ENCODE measurements at places on chromosomes 7 and 10.

- DNase-seq, result no peak
Observed at GRCh38 chr7:117587931-117588330, 108.1 kb downstream of the CFTR start.

DNA sequence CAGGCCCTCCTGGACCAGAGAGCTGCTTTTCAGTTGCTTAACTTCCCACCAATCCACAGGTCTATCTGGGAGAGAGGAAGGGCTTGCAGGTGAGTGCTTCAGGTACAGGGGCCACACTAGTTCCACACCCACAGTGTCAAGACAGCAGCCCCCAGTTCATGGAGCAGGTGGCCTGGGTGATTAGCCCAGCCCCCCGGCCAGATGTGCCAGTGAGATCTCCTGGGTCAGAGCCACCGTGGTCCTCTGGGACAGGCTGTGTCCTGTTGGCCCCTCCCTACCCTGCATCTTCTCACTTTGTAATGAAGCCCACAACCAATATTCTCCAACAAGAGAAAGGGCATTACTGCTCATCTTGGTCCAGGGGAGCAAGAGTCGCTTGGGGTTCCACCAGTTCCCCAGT is 30.6 kb downstream of the DRGX start:
- DNase-seq, result no peak

GRCh38 chr7:108314551-108314950 is 141.7 kb downstream of the NRCAM start:
- no peak for DNase-seq

DNA sequence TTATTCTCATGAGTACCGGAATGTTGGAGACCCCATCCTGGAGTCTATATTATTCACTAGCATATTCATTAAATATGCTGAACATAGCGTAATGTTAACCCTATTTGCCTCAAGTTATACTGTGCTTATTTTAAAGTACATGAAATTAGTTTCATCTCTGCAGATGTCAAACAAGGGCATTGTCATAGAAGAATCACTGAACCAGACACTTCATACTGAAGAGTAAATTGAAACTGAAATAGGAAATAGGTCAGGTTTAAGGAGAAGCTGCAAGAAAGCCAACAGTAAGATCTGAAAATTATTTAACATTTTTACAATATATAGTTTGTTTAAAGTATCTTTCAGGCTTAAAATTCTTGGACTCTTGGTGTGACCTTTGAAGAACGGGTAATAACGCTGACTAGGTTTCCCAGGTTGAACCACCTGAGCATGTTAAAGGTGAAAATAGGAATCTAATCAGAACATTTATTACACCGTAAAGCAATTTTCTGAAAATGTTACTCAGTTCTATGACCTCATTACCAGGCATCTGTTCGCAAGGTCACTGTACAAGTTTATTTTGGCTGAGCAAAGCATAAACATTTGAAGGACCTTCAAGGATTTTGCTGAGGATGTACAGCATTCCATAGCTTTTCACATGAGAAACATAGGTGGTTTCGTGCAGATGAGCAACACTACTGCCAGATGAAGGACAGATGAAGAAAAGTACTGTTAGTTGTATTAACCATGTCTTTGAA is 82.7 kb downstream of the REEP3 start:
- no peak for DNase-seq

DNA sequence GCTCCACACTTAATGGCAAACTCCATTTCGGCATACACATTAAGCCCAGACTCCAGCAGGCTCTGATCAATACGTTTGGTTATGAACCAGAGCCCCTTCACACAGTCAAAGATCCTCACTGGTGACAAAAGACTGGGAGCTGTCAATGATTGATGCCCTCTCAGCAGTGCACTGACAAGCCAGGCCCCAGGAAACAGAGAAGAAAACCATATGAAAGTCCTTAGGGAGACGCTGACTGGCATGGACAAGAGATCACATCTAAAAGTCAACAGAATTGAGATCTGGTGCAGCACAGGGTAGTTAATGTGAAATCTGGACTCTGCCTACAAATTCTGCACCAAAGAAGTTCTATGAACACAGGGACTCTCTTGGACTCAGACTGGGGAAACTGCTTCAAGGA is 600.9 kb upstream of the NRP1 start:
- no peak for DNase-seq

DNA sequence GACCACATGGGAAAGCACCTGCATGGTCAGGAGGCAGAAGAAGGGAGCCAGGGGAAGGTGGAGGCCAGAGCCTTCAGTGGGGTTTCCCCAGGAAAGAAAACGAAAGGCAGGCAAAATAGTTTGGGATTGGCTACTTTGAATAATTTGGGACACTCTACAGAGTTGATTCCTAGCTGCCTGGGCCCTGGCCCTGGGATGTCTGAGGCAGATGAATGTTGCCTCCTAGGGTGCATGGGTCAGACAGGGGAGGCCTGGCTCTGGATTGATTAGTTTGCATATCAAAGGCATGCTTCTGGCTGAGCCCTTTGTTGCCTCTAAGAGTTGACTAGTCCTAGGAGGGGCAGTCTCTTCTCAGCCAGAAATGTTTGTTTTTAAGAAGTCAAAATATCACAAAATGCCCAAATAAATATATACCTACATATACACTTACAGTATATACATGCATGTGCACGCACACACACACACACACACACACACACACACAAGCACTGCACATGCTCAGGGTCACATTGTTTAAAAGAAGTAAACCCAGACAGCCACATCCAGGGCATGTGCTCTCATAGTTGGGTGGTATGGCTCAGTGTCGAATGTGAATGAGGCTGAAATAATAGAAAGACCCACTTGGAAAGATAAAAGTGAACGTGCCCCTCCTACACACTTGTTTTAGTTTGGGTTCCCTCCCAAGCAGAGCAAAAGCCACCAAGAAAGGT is 184.2 kb downstream of the GPAM start:
- DNase-seq, result no peak

GRCh38 chr7:91064938-91065337 is 199.3 kb upstream of the FZD1 start:
- no peak for DNase-seq

DNA sequence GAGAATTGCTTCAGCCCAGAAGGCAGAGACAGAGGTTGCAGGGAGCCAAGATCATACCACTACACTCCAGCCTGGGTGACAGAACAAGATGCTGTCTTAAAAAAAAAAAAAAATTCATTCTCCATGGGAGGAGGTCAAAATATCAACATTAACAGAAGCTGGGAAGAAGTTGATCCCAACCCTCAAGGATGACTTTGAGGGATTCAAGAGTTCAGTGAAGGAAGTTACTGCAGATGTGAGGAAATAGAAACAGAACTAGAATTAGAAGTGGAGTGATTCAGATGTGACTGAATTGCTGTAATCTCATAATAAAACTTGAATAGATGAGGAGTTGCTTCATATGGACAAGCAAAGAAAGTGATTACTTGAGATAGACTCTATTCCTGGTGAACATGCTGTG is 19.7 kb upstream of the RPEL1 start:
- DNase-seq, result no peak

DNA sequence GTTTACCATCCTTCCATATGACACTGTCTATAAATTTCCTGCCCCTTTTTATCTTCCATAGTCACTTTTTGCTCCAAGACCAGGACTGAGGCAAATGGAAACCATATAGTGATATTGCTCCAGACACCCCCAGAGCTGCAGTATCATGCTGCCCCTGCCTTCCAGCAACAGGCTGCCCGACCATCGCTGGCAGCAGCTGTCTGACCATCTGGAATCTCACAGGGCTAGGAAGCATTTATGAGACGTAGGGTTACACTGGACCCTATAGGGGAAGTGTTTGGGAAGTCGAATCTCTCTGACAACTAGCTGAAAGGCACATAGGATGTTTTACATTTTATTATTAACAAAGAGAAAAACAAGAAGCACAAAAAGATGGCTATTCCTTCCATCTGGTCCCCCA is 19.4 kb downstream of the ENO4 start:
- DNase-seq, result no peak

GRCh38 chr7:35450456-35451214 is 196.7 kb upstream of the TBX20 start:
- DNase-seq, result no peak

DNA sequence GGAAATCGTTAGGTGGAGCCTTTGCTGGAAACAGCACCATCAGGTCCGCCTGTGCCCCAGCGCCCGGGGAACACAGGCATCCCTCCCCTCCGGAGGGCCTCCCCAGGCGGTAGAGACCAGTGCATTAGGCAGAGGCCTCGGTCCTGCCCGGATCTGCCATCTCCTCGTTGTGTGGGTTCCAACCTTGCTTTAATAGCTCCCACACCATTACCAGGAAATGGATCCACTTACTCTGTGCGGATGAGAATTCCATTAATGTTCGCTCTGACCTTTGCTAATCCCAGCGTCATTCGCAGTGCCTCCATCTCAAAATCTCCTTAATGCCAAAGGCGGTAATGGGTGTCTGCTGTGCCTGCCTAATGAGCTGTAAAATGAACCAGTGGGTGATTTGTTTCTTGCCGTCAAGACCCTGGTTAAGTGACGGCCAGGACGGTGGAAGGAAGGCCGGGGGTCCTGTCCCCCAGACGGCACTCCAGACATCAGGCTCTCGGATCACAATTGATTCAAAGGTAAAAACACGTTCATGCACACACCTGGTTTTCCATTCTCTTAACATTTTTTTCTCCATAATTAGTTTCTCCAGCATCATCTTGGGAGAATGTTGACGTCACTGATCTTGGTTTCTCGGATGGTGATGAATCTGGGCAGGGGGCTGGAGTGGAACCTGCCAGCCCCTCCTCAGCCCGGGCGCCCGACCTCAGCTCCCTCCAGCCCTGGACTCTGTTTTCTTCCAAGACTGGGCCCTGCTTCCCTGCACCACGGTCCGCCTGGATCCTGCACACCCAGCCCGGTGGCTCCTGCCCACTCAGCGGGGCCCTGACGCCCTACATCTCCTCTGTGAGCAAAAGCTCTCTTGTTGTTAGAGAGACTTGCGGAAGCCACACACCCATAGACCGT is 22.8 kb upstream of the FAM20C start:
- DNase-seq, result no peak

GRCh38 chr7:33837356-33837851 is 67.9 kb upstream of the BMPER start:
- DNase-seq, result no peak

DNA sequence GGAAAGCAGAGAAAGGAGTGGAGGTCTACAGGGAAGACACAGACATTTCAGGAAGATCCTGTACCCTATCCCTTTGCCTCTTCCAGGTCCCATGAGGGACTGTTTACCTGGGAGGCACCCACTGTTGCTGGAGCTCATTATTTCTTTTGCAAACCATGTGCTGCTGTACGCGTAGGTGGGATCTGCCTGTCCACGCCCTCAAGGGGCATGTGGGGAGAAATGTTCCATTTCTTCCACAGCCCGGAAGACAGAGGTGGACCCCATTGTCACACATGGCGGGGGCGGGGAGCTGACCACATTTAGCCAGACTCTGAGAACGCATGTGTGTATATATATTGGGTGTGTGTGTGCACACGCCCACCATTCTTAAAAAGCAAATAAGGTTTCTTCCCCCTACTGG is 2.0 kb downstream of the PLXNA4 start:
- no peak for DNase-seq

GRCh38 chr7:149783386-149784250 is 10.2 kb upstream of the ZNF467 start:
- DNase-seq, result no peak

- no peak for DNase-seq
Observed at GRCh38 chr10:128169811-128170379, 43.7 kb upstream of the MKI67 start.

- DNase-seq, result no peak
Observed at GRCh38 chr7:108434010-108434409, 22.2 kb downstream of the NRCAM start.

DNA sequence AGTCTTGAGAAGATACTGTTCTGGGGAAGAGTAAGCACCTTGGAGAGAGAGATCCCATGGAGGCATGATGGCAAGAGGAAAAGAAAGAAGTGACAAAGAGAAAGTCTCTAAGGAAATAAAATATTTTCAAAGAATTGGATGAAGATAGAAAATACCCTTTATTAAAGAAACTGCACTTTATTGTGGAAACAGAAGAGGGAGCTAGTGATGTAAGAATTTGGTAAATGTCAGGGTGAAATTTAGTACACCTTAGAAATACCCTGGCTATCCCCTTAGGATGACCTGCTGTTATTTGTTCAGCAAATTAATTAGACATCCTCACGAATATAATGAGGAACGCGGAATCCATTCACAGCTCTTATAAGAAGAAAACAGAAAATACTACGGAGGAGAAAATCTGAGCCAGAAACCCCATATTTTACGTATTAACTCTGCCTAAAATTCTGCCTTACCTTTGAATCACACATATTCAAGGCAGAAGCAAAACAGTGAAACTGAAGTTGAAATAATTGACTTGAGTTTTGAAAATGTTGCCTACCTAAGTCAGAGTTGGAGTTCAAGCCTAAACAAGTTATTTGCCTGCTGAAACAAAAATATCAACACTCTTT is 90.7 kb downstream of the TFPI2 start:
- DNase-seq, result peak; percentile 11

- peak; percentile 55 for DNase-seq
Observed at GRCh38 chr7:93228302-93228701, 2.0 kb upstream of the HEPACAM2 start.

DNA sequence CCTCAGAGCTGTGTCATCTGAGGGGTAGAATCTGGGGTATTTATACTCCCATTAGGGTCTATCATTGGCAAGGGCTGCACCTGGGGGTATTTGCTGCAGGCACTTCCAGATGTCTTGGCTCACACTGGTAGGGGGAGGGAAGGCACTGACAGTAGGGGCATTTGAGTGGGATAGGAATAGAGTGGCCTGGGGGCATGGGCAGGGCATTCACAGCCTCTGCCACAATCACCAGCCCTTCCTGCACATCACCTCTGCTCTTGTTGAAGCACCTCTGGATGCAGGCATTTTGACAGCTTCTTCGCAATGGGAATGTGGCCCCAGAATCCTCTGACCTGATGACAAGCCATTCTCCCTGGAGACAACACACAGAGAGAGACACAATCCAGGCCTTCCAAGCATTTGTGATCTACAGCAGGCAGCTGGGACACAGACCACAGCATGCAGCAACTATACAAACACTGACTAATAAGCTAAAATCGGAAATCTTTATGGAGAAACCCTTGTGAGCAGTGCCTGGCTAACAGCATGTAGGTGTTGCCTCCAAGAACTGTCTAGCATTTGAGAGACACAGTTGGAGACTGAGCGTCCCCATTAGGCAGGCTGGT is 178.5 kb downstream of the KCNMA1 start:
- DNase-seq, result peak; percentile 84

- DNase-seq, result peak; percentile 61
Observed at GRCh38 chr10:98224509-98224908, 43.5 kb downstream of the LOXL4 start.

GRCh38 chr10:110368556-110368955 is 63.8 kb upstream of the SMNDC1 start:
- no peak for DNase-seq

DNA sequence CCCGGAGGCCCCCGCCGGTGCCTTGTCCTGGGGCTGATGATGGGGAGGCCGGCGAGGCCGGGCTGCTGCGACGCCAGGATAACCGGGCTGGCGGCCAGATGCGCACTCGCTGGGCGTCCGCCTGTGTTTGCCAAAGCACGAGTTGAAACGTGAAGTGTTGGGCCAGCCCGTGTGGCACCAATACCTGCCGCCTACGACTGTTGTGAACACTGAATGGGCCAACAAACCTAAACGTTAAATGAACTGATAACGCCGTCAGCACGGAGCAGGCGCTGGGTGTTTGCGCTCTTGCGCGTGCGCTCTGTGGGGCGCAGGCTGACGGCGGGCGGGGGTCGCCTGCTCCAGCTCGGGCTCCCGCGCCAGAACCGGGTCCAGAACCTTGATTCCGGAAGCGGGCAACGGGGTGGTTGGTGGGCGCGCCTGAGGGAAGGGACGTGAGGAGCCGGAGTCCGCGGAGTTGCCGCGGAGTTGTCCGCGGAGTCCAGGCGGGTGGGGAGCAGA is 658 bp downstream of the CYP2E1 start:
- no peak for DNase-seq

All from fibroblast of skin of scalp (primary cell).